ENCODE measurements at places on chromosomes 5 and 9. TPM values are rescaled to one million over a fixed set of nuclear protein-coding genes. Genes with fewer than 3 reads are reported as not detected.
A peak's percentile ranks its signal among the peaks of the same experiment; 100 is the strongest.

Gene TAF1L
- total RNA-seq = not detected

Gene MFAP3
- 41.3 TPM for total RNA-seq

Gene SLCO6A1
- not detected for total RNA-seq

Gene NDUFAF2
- total RNA-seq = 15.6 TPM

Gene AIF1L
- 16.5 TPM for total RNA-seq

Gene MEGF10
- 3.0 TPM for total RNA-seq

Gene AJM1
- total RNA-seq = 2.2 TPM

Gene KCNIP1
- 0.34 TPM for total RNA-seq

Gene GARIN3
- total RNA-seq = not detected

- H3K4me3 ChIP-seq = no peak overlapping the region
- H3K36me3 ChIP-seq = no peaks in the 10 kb centered on the region
- no peak overlapping the region for H3K27ac ChIP-seq
- no peak for DNase-seq
These were observed 32.5 kb upstream of the FAM174A start for GRCh38 chr5:100502684-100503083.

DNA sequence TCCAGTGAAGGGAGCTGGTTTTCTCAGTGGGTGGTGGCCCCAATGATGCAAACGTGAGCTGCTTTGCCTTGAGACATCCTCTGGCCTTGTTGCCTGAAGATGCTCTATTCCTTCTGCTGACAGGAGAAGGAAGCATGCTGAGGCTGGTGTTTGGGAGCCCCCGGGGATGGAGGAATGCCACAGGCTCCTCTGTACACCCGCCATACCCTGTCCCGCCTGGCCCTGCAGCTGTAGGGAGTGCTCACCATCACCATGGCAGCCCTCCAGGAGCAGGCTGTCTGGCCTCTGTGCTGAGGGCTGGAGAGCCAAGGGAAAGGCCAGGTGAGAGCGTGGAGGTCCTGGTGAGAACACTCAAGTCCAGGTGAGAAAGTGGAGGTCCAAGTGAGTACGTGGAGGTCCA lies 134.4 kb downstream of the MRPL36 start:
- H3K4me3 ChIP-seq = no peak overlapping the region
- H3K4me1 ChIP-seq = peaks cover 16% of the 10 kb centered on the region
- no peak overlapping the region for H3K27ac ChIP-seq
- no peak for DNase-seq
- peaks cover 68% of the 10 kb centered on the region for H3K27me3 ChIP-seq

- no peaks in the 10 kb centered on the region for H3K4me1 ChIP-seq
- DNase-seq = no peak
- no peaks in the 10 kb centered on the region for H3K36me3 ChIP-seq
- no peak overlapping the region for H3K27ac ChIP-seq
These were observed 9.4 kb upstream of the FGFR4 start for GRCh38 chr5:177077335-177077734.

GRCh38 chr9:37968228-37968701 lies 64.3 kb upstream of the SLC25A51 start:
- no peak overlapping the region for H3K4me3 ChIP-seq
- H3K4me1 ChIP-seq = peaks cover 57% of the 10 kb centered on the region

GRCh38 chr9:88742905-88743304 lies 207.9 kb downstream of the NXNL2 start:
- no peak overlapping the region for H3K27ac ChIP-seq
- H3K4me1 ChIP-seq = peaks cover 36% of the 10 kb centered on the region
- H3K36me3 ChIP-seq = no peaks in the 10 kb centered on the region
- DNase-seq = no peak
- no peaks in the 10 kb centered on the region for H3K27me3 ChIP-seq

- peaks cover 43% of the 10 kb centered on the region for H3K36me3 ChIP-seq
- peak overlapping the region; percentile 15 for H3K27ac ChIP-seq
- H3K27me3 ChIP-seq = no peaks in the 10 kb centered on the region
- no peak overlapping the region for H3K4me3 ChIP-seq
- DNase-seq = no peak
- peaks cover 66% of the 10 kb centered on the region for H3K4me1 ChIP-seq
These were observed 6.4 kb upstream of the TOR4A start for GRCh38 chr9:137270929-137271695.

- H3K36me3 ChIP-seq = no peaks in the 10 kb centered on the region
- no peak for DNase-seq
- no peak overlapping the region for H3K27ac ChIP-seq
- no peaks in the 10 kb centered on the region for H3K27me3 ChIP-seq
- no peaks in the 10 kb centered on the region for H3K4me1 ChIP-seq
These were observed 1714.1 kb downstream of the EFNA5 start for GRCh38 chr5:105956456-105957196.

GRCh38 chr5:66718374-66719002 lies 122.3 kb downstream of the MAST4 start:
- DNase-seq = no peak
- no peak overlapping the region for H3K27ac ChIP-seq
- H3K36me3 ChIP-seq = no peaks in the 10 kb centered on the region
- no peak overlapping the region for H3K4me3 ChIP-seq

- no peak overlapping the region for H3K27ac ChIP-seq
- DNase-seq = no peak
These were observed 144.5 kb downstream of the KIAA0825 start for GRCh38 chr5:94473936-94474335.

- H3K27ac ChIP-seq = no peak overlapping the region
- no peak overlapping the region for H3K4me3 ChIP-seq
- no peaks in the 10 kb centered on the region for H3K36me3 ChIP-seq
- H3K4me1 ChIP-seq = peaks cover 33% of the 10 kb centered on the region
- H3K27me3 ChIP-seq = no peaks in the 10 kb centered on the region
- no peak for DNase-seq
These were observed 163.6 kb upstream of the SEMA6A start for GRCh38 chr5:116738239-116738614.

GRCh38 chr9:122742003-122742402 lies at the start of gene OR1L6:
TSS of gene OR1L6 (plus strand) at chr9:122742303. CDS start at chr9:122749848, 7,545 bp downstream.
- no peak for DNase-seq
- H3K4me1 ChIP-seq = no peaks in the 10 kb centered on the region
- H3K4me3 ChIP-seq = no peak within 1 kb of the TSS
- H3K36me3 ChIP-seq = no peaks in the 10 kb centered on the region
- H3K27ac ChIP-seq = no peak within 1 kb of the TSS

- peaks cover 13% of the 10 kb centered on the region for H3K27me3 ChIP-seq
- H3K4me3 ChIP-seq = no peak overlapping the region
- no peaks in the 10 kb centered on the region for H3K36me3 ChIP-seq
- H3K4me1 ChIP-seq = no peaks in the 10 kb centered on the region
These were observed 48.6 kb upstream of the UNC5A start for GRCh38 chr5:176761755-176762154.

GRCh38 chr5:110439296-110439695 lies 287.2 kb downstream of the TMEM232 start:
- H3K4me1 ChIP-seq = no peaks in the 10 kb centered on the region
- no peak overlapping the region for H3K27ac ChIP-seq
- no peak overlapping the region for H3K4me3 ChIP-seq
- DNase-seq = no peak

DNA sequence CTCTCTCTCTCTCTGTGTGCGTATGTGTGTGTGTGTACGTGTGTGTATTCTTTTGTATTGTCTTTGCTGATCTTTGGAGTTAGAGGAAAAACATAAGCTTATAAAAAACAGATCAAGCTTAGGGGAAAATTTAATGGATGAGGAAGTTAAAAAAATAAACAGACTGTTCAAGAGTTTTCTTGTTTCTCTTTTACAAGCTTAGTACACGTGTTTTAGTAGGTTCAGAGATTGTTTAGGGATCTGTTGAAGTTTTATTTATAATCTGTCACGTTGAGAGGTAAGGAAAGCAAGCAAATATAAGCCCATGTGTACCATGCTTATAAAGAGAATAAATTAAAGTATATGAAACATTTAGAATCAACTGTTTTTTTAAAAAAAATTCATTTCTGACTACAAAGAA lies 1470.3 kb upstream of the NUDT12 start:
- no peaks in the 10 kb centered on the region for H3K36me3 ChIP-seq
- DNase-seq = no peak
- no peaks in the 10 kb centered on the region for H3K4me1 ChIP-seq
- no peaks in the 10 kb centered on the region for H3K27me3 ChIP-seq
- no peak overlapping the region for H3K27ac ChIP-seq
